ENCODE measurements at places on chromosomes 11 and 22.

DNA sequence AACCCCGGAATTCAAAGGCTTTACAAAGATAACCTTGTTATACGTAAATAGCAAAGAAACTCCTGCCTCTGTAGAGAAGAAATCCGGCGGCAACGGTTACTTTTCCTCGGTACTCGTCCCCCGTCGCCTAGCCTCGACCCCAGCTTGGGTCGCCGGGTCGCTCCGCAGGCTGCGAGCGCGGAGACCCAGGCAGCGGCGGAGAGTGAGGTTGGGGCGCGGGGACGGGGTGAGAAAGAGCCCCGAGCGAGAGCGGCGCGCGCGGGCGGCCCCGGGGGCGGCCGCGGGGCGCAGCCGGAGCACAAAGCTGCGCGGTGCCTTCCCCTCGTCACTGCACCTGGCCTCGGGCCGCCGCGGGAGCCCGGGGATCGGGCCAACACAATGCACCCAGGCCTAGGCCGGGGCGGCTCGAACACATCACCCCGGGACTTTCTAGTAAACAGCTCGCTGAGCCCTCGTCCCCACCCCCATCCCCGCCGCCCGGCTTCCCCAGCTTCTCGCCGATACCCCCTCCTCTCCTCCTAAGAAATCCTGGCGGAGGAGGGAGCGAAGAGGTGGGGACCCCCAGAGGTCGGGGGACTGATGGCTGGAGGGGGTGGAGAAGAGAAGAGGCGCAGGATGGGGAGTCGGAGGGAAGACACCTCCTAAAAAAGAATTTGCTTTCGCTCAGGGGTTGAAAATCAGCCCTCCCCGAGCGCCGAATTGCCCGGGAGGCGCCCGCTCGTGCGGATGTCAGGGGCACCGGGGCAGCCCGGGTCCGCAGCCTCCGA lies 845 bp downstream of the MPPED2 start:
- DNase-seq, result peak; percentile 62

DNA sequence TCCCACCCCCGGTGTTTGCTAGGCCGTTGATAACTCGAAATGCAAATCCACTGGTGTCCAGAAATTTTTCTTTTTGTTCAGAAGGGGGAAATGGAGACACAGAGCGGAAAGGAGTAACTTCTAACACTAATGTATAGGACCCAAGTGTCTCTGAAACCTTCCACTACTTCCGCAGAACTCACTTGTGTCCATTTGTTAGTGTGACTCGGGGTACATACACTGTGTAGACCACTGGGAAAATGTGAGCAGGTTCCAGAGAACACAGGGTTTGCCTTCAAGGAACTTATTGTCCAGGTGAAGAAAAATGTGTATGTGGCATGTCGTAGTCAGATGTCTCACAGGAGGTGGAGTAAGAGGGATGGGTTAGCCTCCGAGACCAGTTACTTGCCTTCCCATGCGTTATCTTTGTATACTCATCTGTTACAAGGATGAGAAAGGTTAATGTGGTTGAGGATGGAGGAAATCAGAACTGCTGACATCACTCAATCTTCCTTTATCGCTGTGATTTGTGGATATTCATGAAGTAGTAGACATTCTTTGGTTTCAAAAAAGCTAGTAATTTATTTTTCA lies 857 bp downstream of the ARCN1 start:
- DNase-seq, result no peak

GRCh38 chr11:57240007-57240406 lies 3.0 kb upstream of the APLNR start:
- no peak for DNase-seq

GRCh38 chr11:94507485-94507884 lies 4.8 kb upstream of the C11orf97 start:
- DNase-seq, result no peak

DNA sequence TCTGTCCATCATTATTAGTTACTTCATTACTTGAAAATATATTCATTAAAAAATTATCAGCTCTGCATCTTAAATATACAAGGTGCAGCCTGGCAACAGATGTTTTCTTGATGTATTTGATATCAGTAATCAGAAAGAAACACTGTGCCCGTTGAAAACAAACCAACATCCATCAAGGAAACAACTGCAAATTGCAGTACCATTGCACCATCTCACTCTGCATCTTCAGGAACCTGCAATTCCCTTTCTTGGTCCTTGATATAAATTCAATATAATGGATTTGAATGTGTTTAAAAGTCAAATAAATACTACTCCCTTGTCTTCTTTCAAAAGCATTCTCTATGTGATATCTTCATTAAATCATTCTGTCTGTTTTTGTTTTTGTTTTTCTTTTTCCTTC lies 1131.2 kb downstream of the FAM181B start:
- no peak for DNase-seq

DNA sequence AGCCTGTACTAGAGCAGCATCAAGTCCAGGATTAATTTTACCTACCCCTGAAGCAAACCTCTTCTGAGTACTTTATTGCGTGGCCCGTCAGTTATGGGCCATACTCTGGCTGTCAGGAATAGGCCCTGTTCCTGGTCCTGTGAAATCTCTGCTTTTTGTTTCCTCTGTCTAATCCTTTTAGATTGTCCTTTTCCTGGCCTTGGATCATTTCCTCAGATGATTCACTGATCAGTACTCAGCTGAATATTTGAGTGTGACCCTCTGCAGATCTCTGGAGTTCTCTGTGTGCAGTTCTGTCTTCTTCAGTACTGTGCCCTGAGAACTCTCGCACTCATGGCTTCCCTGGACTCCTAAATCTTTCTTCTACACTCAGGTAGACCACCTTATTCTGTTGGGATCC lies 123.5 kb downstream of the UVRAG start:
- no peak for DNase-seq

DNA sequence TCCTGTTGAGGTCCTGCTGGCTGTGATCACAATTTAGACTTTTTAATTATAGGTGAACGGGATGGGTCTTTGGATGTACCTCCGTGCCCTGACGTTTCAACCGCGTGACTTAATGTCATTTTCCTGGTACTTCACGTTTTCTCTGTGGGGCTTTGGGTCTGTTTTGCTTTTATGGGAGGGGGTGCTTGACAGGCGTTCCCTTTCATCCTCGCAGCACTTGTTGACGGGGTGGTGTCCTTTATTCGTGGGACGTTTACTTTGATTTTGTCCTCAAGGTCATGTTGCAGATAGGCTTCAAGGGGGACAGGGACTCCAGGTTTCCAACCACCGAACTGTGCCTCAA lies 994 bp downstream of the PPP6R3 start:
- DNase-seq, result no peak

GRCh38 chr11:70399681-70400112 lies 1.4 kb downstream of the CTTN start:
- no peak for DNase-seq

DNA sequence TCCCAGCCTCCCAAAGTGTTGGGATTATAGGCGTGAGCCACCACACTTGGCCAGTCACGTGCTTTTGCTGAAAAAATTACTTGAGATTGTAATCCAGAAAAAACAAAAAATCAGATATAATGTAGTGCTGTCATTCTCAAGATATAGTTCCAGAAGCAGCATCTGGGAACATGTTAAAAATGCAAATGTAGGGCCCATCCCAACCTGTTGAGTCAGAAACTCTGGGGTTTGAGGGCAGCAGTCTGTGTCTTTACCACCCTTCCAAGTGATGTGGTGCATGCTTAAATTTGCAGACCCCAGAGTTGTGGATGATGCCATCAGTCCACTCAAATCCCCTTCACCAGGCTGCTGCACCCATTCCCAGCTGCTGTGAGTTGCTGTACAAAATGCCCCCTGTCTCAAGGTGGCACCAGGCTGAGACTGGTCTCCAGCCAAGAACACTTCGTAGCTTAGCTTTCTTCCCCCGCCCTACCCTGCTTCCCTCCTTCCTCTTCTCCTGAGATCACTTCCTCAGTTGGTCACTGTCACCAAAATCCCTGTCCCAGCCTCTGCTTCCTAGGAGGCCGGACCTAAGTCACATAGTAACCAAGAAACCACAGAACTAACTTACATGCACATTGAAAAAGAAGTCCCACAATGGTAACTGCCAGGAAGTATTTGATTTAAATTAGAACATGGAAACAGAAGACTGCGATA lies 18.2 kb upstream of the ARRB1 start:
- DNase-seq, result no peak

DNA sequence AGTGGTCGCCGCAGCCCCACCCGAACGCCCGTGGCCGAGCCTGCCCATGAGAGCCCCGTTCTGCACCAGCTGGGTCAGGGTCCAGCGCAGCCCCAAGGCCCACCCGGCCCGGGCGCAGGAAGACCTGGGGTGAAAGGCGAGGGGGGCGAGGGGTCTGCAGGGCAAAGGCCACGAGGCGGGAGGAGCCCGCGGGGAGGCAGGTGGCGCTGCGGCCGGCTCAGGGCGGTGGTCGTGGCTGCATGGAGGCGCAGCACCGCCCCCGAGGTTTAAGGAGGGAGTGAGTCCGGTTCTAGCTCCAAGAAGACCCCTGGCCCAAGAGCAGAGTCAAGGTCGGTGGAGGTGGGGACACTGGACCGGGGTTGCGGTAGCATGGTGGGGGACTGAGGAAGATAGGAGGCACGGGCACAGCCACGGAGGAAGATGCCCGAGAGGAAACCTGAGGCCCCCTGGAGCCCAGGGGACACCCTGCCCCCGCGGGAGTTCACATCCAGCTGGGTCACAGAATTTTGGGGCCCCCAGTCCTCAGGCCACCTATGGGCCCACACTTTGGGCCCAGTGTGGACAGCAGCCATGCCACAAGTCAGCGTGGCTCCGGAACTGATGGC lies 514 bp upstream of the HDAC10 start:
- DNase-seq, result no peak

DNA sequence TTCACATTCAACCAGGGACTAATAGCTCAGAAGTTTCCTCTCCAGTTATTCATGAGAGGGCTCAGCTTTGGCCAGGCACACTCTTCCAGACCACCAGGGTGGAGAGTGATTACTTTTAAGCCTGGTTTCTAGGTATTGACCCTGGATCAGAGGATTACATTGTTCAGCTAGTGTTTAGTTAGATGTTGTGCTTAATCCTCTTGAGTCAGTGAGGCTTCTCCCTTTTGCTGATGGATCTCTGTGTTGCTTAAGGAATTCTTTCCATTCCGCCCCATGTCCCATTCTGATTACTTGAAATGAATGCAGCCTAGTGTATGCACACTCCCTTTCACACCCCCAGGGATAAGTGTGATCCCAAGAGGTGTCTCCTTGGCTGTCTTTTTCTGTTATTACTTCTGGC lies 271.7 kb upstream of the ANO5 start:
- DNase-seq, result no peak

- no peak for DNase-seq
These were observed 64.0 kb downstream of the PARVA start for GRCh38 chr11:12441231-12441861.

- no peak for DNase-seq
These were observed 26.8 kb upstream of the LIPT2 start for GRCh38 chr11:74520316-74520715.

DNA sequence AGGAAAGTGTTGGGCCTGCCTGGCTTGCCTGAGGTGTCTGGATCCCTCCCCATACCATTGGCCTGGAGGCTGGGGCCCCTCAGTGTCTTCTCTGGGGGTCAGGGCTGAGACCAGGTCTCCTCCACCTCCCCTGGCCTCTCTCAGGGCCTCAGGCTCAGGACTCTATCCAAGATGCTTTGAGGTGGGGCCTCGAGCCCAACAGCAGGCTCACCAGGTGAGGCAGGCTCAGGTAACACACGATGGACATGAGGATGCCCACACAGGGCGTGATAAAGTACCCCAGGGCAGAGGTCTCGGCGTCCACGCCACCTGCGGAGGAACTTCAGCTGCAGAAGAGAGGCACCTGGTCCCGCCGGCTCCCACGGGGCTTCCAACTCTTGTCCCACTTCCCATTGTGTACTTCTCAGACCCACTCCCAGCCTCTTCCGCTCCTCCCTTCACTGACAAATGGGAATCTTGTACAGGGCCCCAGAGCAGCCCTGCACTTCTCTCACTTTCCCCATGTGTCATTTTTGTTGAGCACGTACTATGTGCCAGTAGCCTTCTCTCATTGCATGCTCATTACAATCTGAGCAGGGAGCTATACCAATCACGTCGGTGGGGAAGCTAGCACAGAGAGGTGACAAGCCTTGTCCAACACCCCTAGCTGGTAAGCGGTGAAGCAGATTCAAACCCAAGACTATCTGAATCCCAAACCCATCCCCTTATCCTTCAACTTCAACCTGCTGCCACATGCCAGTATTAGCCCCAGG lies 3.8 kb downstream of the SLC29A2 start:
- DNase-seq, result no peak

GRCh38 chr11:64788321-64789215 lies 10.2 kb upstream of the SF1 start:
- no peak for DNase-seq

DNA sequence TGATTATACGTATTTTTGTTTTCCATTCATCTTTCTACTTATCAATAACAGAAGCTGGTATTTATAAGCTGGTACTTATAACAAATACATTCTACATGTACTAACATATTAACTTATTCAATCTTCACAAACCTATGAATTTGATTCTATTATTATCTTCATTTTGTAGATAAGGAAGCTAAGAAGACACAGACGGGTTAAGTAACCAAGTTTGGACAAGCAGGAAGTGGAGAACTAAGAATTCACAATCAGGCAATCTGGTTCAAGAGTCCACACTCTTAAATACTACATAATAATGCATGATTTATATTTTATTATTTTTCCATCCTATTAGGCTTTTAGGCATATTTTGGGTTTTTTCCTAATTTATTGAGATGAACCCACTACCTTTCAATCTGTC lies 25.0 kb downstream of the FCHSD2 start:
- DNase-seq, result no peak

DNA sequence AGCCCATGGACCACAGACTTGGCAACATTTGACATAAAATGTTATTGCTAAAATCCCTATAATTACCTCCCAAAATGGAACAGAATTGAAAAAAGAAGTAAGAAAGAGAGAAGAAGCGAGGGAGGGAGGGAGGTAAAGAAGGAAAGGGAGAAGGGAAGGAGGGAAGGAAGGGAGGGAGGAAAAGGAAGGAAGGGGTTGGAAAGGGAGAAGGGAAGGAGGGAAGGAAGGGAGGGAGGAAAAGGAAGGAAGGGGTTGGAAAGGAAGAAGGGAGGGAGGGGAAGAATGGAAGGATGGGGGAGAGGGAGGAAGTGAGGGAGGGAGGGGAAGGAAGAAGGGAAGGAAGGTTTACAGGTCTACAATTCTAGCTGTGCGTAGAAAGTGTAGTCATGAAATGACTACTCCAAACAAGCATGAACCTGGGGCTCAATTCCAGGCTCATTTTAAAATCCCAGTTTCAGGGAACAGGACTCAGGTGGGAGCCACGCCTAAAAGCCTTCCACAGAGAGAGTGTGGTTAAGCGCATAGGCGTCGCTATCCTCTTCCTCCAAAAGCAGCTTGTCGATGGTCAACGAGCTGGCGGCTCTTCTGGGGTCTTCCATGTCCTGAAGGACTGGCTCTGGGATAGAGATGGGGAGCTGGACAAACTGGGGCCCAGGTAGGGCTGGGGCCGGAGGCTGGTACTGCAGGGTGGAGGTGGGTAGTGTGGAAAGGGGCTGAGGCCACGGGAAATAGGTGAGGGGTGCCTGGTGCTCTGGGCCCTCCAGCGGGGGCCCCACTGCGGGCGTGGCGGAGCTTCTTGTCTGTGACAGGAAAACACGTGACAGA lies 25.1 kb downstream of the POU2AF1 start:
- DNase-seq, result no peak

All from NCI-H187 (cell line).